Muscle of back (tissue), 13 donors: ENCODE measurements at places on chromosomes 2 and 18. TPM values are rescaled to one million over a fixed set of nuclear protein-coding genes. Genes with fewer than 3 reads are reported as not detected.

Gene APOB
- 0.04 TPM for polyA plus RNA-seq

Gene MALL
- polyA plus RNA-seq, result 10.2 TPM

Gene ABCB11
- not detected for polyA plus RNA-seq

Gene LIMS1
- polyA plus RNA-seq, result 45.4 TPM

Gene SNTG2
- not detected for polyA plus RNA-seq

Gene IL37
- not detected for polyA plus RNA-seq

- DNase-seq, result peak; percentile 34
Measured at GRCh38 chr2:158815658-158816057, 20.5 kb downstream of the DAPL1 start.

DNA sequence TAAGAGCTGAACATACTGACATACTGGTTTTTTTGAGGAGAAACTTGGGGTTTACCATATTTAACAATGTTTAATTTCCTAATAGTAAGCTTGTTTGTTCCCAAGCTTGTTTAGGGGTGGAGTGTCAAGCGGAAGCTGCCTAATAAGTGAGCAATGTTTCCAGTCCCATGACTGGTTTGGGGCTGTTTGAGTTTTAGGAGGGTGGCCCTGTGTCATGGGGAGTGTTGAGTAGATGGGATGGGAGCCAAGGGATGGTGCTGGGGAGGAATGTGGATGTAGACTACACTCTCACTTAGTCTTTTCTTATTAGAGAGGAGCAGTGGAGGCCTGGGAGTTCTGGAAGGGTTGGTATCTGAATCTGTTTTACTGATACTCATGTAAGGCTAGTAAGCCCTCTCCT is 128.5 kb downstream of the TANC1 start:
- no peak for DNase-seq

GRCh38 chr2:120451334-120451733 is 105.4 kb downstream of the INHBB start:
- no peak for DNase-seq

- no peak for DNase-seq
Measured at GRCh38 chr2:99840831-99841230, 301.6 kb downstream of the AFF3 start.

GRCh38 chr2:84732897-84733778 is 147.7 kb downstream of the TRABD2A start:
- no peak for DNase-seq

- no peak for DNase-seq
Measured at GRCh38 chr2:73239776-73240175, 5.7 kb downstream of the CCT7 start.

GRCh38 chr2:48398285-48399002 is 131.5 kb upstream of the STON1 start:
- DNase-seq, result no peak

DNA sequence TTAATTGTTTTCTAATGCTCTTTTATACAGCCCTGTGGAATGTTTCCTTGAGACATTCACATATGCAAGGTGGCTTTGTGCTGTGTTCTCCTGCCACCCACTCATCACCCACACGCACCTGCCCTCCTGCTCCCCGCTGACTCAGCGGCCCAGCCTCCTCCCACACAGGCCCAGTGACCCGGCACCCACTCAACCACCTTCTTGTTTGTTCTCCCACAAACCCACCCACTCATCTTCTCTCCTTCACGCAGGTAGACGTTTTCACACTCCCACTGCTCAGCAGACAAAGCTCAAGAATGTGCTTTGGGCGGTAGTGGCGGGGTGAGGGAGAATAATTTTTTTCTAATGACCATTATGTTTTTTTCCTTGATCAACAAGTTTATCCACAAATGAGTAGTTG is 28.6 kb upstream of the NEMP2 start:
- no peak for DNase-seq

DNA sequence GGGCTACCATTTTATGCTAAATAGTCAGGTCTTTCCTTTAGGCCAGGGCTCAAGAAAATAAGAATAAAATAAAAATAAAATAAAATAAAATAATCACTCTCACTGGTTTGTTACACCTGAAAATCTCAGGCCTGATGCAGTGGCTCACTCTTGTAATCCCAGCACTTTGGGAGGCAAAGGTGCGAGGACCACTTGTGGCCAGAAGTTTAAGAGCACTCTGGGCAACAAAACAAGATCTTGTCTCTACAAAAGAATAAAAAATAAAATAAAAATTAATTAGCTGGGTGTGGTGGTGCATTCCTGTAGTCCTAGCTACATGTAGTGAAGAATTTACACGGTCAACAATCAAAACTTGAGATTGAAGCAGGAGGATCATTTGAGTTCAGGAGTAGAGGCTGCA is 159.4 kb downstream of the NRXN1 start:
- DNase-seq, result no peak

DNA sequence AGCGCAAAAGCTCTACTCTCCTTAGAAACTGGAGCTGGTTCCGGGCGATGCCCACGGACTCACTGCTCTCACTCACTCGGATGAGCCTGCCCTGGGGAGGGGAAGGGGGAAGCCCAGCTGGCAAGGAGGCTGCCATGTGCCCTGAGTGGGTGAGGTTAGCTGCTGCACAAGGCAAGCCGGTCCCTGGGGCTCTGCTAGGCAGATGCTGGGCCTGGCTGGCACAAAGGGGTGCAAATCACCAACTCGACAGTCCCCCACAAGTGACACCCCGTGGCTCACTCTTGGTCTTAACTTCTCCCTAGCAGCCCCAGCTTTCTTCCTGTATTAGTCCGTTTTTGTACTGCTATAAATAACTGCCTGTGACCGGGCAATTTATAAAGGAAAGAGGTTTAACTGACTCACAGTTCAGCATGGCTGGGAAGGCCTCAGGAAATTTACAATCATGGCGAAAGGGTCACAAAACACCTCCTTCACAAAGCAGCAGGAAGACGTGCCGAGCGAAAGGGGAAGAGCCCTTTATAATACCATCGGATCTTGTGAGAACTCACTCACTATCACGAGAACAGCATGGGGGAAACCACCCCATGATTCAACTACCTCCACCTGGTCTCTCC is 33.2 kb downstream of the ADCY3 start:
- no peak for DNase-seq

DNA sequence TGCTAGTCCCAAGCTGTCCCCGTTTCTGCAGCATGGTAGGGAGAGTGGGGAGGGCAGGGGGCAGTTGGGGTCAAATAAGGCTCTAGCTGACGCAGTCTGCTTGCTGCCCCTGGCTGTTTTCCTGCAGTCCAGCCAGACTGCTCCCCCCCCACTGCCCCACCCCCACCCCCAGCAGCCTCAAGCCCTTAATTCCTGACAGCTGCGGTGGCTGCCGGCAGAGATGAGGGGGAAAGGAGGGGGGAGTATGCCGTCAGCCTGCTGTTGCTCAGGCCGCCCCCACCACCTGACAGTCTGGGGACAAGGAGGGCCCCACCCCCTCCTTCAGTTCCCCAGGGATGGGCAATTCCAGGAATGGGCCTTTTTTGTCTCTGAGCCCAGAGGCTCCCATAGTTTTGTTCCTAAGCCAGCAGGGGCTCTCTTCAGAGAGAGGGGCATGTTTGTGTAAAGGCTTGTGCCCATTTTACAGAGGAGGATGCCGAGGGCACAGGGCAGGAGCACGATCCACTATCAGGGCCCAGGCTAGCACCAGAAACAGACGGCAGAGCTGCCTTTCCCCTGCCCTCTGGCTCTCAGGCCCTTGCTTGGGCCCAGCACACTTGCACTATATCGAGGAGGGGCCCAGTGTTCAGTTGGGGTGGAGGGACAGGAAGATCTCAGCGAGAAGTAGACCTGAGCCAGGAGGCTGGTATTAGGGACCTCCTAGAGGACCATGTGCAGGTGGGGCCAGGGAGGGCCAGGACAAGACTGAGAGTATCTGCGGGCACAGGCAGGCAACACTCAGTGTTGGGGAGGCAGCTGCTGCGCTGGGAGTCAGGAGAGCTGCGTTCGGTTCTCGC is 1.5 kb upstream of the WNT10A start:
- no peak for DNase-seq

GRCh38 chr2:130920415-130921163 is 83.9 kb downstream of the ARHGEF4 start:
- DNase-seq, result peak; percentile 44

DNA sequence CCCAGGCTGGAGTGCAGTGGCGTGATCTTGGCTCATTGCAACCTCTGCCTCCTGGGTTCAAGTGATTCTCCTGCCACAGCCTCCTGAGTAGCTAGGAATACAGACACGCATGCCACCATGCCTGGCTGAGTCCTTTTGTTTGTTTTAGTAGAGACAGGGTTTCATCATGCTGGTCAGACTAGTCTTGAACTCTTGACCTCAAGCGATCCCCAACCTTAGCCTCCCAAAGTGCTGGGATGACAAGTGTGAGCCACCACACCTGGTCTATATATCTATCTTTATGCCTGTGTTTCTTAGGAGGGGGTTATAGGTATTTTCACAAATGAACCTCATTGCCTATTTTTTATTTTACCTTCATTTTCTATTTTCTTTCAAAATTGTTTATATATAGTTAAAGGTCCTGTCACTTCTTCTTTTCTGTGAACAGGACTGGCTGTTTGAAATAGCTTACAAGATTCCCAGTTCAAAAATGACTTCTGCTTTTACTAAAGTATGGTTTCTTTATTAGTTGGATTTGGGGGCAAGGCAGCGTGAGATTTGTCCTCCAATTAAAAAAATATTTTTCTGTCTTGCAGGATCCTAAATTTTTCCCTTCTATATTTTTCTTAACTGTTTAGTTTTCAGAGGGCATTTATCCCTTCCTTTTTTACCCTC is 16.4 kb upstream of the MARCHF7 start:
- DNase-seq, result no peak

GRCh38 chr2:197033222-197033621 is 106.7 kb upstream of the PGAP1 start:
- no peak for DNase-seq

DNA sequence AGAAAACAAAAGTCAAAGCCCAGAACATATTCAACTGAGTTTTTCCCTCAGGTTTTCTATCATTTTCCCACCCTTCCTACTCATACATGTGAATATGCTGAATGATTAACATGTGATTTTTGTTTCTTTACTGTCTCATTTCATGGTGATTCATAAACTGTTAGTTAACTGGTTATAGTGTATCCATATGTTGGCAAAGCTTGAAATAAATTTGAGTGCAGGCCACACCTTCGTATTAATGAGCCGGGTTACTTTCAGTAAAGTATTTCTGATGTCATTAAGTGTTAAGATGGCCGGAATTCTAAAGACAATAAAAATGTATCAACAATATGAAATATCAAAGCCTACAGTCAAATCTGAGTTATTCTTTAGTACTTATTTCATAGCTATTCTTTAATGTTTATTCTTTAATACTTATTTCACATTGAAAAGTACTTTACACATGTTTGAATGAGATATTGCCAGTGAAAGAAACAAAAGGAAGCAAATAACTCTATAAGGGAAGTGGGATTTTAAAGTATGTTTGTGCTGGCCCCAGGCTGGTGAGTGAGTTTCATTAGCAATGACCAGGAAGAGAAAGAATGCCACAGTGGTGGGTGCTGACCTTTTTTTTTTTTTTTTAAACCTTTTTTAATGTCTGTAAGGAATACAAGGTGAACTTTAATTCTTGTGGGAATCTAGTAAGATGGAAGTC is 178.6 kb downstream of the NEDD4L start:
- no peak for DNase-seq

DNA sequence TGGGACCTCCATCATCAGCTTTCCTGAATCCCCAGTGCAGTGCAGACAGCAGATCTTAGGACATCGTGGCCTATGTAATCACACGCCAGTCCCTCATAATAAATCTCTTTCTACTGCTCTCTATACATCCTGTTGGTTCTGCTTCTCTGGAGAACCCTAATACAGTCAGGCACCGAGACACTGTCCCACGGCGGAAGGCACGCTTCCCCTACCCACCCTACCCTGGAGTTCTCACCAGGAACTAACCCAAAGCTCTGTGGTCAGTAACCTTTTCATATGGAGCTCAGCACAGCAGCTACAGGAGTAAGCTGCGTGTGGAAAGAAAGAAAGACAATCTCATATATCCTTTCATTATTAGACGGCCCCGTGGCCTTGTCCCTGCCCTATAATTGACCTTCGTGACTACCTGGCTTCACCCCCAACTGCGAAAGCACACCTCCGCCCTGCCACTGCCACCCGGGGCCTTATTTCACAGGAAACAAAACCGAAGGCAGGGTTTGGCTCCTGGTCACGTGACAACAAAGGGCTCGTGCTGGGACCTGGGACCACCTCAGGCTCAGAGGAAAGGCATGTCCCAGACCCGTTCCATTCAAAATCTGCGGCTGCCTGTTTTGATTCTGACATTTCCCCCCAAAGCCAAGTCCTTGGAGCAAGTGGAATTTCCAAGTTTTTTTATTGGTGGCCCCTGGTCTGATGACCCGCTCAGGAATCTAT is 99.7 kb upstream of the ODC1 start:
- DNase-seq, result no peak

GRCh38 chr2:195709901-195710806 is 53.1 kb downstream of the SLC39A10 start:
- peak; percentile 4 for DNase-seq

DNA sequence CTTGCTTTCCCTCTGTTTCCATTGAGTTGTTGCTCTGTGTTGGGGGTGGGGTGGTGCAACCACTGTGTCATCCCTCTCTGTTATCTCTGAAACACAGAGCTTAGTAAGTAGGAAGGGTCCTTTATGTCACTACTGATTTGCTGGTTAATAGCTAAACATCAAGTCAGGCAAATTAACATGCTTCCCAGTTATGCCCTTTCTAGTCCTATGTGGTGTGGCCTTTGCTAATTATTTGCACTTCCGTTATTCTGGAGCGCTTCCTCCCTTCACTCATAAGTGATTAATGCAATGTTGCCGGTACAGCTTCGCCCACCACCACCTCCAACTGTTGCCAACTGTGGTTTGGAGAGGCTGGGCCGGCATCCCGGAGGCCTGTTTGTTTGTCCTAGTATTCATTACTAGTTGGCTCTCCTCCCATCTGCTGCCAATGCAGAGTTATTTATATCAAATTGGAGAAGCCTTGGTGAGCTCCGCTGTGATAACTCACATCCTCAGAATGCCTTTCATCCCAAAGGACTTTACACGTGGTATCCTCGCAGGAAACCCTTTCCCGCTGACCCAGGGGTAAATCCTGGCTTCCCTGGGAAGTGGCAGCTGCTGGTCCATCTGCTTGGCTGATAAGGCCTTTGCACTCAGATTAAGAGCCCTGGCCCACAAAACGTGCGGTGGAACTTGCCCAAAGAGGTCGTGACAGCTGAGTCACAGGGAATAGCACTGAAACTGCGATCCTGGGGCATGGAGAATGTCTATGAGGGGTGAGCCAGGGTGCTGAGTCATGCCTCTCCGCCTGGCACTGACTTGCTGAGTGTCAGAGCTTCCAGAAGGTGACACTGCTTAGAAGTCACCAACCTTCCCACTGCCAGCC is 72.0 kb upstream of the ZCCHC2 start:
- DNase-seq, result peak; percentile 59

DNA sequence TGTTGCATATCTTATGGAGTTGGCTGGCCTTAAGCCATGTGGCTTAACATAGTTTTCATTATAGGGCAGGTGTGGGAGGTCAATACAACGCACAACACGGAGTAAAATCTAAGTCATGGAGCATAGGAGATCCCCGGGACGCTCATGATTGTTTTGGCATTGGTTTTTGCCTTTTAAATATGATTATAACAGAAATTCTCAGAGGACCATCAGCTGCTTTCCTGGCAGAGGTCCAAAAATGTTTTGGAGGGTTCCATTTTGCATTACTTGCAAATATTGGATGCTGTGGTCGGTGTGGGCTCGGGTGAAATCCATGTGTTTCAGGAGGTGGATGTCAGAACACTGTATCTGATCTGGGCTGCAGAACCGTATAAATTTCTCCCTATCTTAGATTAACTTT is 3.4 kb downstream of the NCOA1 start:
- DNase-seq, result peak; percentile 49
